NCI-H2227 treated with DMSO at 0.1 percent for 48 hours (cell line): ENCODE measurements at places on chromosomes 3 and 15.

GRCh38 chr3:167110901-167111300 is 269.2 kb downstream of the ZBBX start:
- DNase-seq: no peak

DNA sequence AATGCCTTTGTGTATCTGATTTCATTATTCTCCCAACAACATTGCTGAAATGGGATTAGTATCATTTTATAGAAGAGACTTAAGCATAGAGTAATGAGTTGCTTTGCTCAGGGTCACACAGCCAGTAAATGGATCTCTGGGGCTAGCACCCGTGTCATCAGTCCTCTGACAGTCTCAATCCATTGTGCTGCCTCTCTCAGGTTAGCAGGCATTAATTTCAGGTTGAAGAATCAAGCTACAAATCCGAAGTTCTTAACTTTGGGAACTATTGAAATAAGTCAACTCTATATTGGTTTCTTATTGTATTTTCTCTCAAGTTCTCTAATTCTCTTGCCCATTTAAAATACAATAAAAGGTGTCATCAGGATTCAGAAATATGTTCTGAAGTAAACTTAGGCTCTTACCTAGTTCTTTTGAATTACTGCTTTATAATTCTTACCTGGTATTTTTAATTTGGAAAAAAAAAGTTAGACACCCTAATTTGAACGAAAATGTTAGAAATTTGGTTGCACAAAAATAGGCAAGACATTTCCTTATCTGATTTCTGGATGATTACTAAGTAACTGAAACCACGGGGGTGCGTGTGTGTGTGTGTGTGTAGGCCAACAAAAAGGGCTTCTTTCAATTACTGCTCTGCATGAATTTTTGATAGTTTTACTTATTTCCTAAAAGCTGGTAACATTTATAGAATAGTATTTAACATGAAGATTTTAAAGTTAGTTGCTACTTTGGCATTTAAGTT is 189.8 kb downstream of the MBNL1 start:
- DNase-seq: no peak

DNA sequence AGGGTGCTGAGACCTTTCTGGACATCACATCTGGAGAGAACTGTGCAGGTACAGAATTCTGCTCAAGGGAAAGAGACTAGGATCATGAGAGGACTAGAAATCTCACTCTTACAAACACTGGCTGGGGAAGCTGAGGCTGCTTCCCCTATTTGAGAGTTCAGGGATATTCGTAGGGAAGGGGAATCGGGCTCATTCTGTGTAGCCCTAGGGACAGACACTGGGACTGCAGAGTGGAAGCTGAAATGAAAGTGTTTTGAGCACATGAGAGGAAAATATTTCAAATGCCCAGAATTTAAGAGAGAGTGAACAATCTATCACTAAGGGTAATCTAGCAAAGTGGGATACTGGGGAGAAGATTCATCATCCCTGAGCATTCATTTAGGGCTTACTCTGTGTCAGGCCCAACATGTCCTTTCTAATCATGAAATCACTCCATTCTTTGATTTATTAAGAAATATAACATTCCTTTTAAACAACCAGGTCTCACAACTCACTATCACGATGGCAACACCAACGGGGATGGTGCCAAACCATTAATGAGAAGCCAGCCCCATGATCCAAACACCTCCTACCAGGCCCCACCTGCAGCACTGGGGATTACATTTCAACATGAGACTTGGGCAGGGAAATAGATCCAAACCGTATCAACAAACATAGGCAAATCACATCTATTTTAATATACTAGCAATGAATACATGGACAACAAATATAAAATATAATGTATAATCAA is 63.0 kb downstream of the CPN2 start:
- DNase-seq: no peak

GRCh38 chr15:96561593-96561992 is 231.1 kb downstream of the NR2F2 start:
- DNase-seq: no peak

DNA sequence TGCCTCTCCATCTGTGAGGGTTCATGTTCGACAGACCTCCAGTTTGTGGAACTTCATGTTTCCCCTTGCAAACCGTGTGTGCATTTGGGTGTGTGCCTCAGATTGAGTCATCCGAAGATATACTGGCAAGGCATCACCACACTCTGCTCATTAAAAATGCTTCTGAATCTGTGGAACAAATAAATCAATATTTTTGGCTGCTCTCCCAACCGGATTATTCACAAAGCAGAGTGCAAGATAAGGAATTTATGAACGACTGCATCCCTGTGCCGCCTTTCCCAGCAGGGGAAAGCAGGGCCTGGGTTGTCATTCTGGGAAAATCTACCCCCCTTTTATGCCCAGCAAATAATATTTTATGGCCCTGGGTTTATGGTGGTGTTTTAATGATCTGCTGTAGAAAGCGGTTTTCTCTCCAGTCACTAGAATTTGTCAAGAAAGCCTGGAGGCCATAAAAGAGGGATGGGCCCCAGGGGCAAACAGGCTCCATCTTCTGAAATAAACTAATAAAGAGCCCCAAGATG is 4.2 kb upstream of the WNT5A start:
- no peak for DNase-seq

GRCh38 chr3:3129579-3129978 is 2.8 kb downstream of the TRNT1 start:
- DNase-seq: no peak

DNA sequence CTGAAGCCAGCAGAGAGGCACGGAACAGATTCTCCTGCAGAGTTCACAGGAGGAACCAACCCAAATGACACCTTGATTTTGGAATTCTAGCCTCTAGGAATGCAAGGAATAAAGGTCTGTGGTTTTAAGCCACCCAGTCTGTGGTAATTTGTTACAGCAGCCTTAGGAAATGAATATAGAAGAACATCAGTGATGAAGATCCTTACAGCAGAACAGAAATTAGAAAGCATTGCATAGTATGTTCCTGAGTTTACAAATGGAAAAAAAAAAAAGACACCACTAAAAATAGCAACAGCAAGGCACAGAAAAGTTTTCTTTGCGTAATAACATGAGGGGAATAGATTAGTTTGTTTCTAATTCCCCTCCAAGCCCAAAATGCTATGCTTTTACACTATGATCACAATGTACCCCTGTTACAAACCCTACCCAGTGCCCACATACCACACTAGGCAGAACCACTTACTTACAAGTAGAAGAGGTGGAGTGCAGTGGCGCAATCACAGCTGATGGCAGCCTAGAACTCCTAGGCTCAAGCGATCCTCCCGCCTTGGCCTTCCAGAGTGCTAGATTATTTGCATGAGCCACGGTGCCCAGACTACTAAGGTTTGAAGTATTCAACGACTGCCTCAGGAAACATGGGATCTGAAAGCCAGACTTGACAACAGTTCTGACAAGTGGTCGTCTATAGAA is 84.3 kb downstream of the SHQ1 start:
- no peak for DNase-seq

GRCh38 chr3:45761831-45762230 is 34.5 kb downstream of the SLC6A20 start:
- DNase-seq: no peak

- DNase-seq: no peak
Observed at GRCh38 chr15:92667970-92668485, 12.5 kb upstream of the FAM174B start.

- DNase-seq: no peak
Observed at GRCh38 chr3:36282766-36283165, 97.5 kb upstream of the STAC start.

GRCh38 chr3:141288336-141288990 is 56.8 kb downstream of the PXYLP1 start:
- no peak for DNase-seq

- no peak for DNase-seq
Observed at GRCh38 chr3:33035596-33035995, 61.4 kb downstream of the GLB1 start.

DNA sequence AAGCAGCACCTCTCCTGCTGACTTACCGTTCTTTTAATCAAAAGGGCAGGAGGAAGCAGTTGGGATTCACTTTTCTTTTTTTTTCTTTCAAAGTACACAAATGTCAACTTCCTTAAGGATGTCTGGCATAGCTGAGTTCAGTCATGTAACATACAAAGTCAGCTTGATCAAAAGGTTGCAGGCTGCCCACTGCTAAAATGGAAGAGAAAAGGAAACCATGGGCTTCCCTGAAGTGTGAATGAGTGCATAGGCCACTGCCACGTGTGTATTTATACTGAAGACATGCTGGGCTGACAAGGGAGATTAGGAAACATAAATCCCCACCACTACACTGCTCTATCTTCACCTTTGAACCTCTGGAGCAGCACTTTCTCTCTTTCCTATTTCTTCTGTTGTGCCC is 312.5 kb downstream of the TIGIT start:
- DNase-seq: no peak

DNA sequence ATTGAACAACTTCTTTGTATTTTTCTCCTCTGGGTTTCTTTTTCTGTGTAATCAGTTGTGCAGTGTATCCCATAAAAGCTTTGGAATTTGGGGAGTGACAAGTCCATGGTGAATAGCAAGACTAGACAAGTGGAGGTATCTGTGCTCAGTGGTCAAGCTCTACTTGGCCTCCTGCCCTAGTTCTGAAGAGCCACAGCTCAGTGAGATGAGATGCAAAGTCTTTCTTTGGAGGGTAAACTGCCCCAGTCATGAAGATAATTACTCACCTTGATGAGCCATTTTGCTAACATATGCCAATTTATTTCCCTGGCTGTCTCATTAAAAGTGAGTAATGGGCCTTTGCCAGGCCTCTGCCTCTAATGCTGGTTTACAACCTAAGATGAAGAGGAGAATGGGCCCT is 271.2 kb upstream of the TRIM42 start:
- no peak for DNase-seq

GRCh38 chr3:111968319-111969054 is 10.3 kb upstream of the ABHD10 start:
- no peak for DNase-seq

GRCh38 chr15:88187195-88187594 is 69.3 kb downstream of the NTRK3 start:
- no peak for DNase-seq
